ENCODE measurements at places on chromosomes 2 and 18.

GRCh38 chr2:68727683-68728375 lies 6.8 kb upstream of the ARHGAP25 start:
- DNase-seq: no peak

DNA sequence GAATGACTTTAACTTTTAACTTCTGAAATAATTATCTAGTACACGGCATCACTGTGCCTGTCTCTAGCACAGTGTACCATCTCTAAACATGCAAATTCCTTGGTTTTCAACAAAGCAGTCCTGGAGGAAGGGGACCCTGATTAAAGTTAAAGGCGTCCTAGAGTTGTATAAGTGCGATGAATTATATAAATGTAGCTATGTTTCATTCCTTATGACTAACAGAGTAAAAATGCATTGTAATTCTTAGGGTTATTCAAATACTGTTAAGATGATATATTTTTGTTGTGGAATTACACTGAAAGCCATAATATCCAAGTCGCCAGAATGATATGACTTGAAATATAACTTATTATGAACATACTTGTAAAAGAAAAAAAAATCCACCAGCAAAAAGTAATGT lies 544.9 kb upstream of the LINC00305 start:
- DNase-seq: no peak

DNA sequence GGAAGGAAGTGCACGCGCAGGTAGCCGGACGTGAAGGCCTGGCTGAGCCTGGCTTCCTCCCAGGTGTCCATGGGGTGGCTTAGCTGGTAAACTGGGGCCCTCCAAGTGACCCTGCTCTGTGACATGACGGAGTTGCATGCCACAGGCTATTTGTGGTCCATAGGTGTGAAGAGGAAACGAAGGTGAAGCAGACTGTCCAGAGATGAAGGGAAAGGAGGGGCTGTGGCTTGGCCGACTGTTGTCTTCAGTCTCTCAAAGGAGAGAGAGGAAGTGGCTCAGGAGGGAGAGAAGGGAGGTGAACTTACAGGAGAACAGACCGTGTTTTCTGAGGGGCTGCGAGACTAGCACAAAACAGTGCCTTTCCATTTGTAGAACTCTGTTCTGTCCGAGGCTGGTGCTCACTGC lies 19.3 kb downstream of the INPP5D start:
- DNase-seq: no peak

- DNase-seq: no peak
Measured at GRCh38 chr2:5696945-5697521, 4.8 kb downstream of the SOX11 start.

DNA sequence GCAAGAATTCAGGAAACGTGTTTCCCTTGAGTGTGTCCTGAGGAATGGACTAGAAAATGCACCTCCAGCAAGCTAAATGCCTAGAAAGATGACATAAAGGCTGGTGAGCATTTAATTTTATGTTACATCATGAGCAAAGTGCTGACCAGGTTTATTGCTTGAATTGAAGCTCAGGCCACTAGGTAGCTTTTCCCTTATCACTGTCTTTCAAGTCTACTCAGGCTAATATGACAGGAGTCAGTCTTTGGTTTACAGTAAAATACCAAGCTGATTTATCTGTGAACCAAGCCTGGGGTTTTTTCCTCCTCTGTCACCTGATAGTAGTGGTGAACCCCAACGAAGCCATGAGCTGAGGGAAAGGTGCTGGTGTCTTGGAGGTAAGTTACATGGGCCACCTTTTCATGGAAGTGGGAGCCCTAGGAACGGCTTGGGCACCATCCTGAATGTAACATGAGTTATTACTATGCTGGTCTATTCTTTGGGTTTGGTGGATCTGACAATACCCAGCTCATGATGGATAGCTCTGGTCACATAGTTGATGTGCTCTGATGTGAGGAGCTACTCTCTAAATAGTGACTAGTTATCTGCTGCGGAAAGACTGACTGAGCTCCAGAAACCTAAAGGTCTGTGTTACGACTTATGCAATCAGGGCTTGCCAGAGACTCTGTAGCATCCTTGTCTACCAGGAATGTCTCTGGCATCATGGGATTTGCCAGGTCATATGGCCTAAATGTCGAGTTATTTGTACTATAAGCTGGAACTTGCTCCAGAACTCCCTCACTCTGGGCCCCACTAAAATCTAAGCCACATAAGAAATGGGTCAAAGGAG lies 39.8 kb downstream of the NUP35 start:
- no peak for DNase-seq

GRCh38 chr2:29940706-29941105 lies 19.3 kb upstream of the ALK start:
- no peak for DNase-seq

GRCh38 chr2:159875083-159875482 lies 77.1 kb upstream of the CD302 start:
- DNase-seq: no peak

GRCh38 chr2:66490588-66491001 lies 55.7 kb downstream of the MEIS1 start:
- DNase-seq: no peak

DNA sequence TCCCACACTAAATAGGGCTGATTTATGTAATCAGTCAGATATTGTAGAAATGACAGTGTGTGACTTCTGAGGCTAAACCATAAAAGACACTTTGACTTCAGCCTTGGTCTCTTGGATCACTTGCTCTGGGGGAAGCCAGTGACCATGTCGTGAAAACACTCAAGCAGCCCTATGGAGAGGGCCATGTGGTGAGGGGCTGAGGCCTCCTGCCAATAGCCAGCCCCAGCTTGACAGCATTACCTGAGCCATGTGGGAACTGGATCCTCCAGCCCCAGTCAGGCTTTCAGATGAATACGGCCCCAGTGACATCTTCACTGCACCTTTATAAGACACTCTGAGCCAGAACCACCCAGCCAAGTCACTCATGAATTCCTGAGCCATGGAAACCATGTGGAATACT lies 20.8 kb downstream of the TNS1 start:
- DNase-seq: no peak

GRCh38 chr2:216696321-216696720 lies 972 bp upstream of the IGFBP5 start:
- DNase-seq: no peak

GRCh38 chr2:125874564-125874963 lies 781.4 kb upstream of the GYPC start:
- DNase-seq: no peak

DNA sequence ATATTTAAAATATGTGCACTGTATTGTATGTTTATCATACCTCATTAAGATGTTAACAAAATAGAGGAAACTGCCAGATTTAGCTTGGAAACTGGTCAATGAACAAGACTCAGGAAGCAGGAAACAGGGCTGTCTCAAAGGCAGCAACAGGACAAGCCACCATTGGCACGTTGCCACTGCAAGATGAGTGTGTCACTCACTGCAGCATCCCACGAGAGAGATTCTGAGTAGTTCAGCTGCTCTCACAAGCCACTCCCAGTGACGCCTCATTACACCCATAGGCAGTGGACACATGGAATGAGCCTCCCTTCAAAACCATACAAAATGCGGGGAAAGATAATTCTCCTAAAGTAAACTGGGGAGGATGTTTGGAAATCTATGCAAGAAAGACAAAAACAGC lies 181.9 kb upstream of the DLGAP1 start:
- DNase-seq: no peak

DNA sequence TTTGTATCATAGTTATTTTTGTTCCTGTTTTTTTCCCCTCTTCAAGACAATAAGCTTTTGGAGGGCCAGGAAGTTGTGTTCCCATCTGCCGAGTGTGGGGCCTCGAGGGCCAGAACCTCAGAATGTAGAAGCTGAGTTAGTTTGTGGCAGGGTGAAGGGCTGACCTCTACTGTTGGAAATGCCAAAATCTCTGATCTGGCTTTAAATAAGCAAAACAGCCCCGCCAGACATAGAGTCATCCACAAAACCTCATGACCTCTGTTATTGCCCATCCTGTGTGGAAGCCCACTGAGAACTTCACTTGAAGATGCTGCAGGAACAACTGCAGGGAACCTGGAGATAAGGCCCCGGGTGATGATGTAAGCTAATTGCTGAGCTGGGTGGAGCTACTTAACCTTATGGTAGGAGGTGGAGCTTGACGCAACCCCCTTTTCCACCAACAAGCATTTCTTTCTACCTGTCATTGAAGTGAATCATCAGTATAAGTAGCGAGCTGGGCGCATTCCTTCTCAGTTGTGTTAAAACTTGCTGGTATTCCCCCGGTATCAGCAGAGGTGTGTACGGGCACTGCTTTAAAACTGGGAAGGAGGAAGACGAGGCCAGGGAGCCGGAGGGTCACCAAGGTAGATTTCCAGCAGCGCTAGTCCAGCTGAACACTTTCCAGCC lies 177.2 kb downstream of the NEDD4L start:
- no peak for DNase-seq

DNA sequence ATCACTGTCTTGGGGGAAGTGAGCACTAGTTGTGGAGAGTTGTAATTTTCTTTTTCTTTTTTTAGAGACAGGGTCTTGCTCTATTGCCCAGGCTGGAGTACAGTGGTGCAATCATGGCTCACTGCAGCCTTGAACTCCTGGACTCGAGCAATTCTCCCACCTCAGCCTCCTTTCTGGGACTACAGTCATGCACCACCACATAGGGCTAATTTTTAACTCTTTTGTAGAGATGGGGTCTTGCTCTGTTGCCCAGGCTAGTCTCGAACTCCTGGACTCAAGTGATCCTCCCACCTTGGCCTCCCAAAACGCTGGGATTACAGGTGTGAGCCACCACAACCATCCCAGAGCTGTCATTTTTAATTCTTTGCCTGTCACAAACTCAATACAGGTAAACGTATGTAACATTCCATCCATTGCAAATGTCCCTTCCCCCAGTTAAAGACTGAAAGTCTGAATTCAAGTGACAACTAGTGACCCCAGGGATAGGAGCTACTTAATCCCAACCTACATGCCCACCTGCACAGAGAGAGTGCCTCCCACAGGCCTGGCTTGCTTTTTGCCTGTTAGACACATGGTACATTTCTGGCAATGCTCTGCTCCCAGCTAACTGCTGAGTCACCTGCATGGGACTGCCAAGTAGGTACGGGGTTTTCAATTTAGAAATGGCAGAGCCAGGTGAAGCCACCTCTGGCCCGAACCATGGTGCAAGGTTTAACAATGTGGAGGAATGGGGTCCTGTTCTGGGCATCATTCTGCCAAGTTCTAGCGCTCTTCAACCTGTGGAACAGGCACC lies 60.6 kb downstream of the CYB5A start:
- DNase-seq: no peak

DNA sequence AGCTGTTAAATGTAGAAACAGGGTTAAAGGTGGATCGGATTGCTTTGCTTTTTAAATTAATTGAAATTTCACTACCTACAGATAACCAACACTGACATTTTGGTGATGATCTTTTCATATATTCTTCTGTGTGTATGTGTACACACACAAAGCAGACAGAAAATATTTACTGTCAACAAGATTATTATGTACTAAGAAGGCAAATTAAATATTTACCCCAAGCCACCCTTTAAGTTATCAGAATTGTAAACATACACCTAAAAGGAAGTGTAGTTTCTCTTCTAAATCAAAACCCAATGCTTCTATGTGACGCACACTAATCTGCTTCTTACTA lies 98.7 kb downstream of the GAREM1 start:
- no peak for DNase-seq

DNA sequence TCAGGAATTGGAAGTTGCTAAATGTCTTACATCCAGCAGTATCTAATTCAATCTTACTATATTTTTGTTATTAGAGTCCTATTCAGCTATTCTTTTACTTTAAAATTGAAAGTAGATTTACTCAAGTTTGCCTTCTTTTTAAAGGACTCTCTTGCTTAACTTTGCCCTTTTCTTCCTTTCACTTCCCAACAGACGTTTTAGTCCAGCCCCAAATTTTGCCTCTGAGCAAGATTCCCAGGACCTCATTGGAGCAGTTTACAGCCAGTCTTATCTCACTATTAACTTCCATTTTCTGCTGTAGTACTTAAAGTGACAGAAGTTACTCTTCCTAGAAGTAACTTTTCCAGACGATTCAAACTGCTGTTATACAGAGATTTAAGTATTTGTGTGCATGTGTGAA lies 1.7 kb upstream of the PRKD3 start:
- no peak for DNase-seq

DNA sequence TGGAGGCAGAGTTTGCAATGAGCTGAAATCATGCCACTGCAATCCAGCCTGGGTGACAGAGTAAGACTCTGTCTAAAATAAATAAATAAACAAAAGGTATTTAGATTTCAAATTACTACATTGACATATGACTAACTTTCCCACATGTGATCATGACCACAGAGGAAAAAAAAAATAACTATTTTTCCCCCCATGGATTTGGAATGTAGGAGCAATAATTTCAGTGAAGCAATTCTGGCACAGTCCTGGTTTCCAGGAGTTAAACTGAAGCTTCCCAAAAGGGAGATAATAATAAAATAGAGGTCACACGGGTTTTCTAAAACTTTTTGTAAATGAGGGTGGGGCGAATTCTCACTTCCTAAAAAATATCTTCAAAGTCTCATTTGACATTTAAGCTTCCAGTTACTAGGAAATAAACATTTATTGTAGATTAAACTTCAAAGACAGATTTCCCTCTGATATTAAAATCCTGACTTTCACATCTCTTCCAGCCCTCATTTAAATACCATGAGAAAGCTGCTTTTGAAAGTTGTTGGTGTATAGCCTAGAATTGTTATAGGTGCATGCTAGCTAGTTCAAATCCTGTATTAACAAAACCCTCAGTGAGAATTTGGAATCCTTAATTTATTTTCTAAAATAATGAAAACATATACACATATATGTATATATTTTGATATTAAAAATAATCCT lies 20.7 kb downstream of the SLC19A3 start:
- DNase-seq: no peak

GRCh38 chr18:9104244-9104901 lies 1.9 kb downstream of the NDUFV2 start:
- DNase-seq: no peak

DNA sequence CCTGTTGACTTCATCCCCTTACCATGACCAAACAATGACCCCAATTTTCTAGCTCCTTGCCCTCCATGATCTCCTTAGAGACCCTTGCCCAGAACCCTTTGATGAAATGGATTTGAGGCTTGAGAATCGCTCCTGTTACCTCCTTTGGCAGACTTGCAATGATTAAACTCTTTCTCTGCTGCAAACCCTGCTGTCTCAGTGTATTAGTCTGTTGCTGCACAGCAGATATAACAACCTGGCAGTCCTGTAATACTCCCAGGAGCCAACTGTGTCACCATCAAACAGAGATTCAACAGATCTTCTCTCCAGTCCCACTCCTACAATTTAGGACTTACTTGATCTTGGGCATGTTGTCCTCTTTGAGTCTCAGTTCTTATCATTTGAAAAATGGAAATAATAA lies 242.9 kb downstream of the HRH4 start:
- DNase-seq: no peak
